ENCODE measurements at places on chromosomes 11 and 22.

GRCh38 chr22:36863979-36864378 lies 3.2 kb downstream of the NCF4 start:
- DNase-seq, result no peak

DNA sequence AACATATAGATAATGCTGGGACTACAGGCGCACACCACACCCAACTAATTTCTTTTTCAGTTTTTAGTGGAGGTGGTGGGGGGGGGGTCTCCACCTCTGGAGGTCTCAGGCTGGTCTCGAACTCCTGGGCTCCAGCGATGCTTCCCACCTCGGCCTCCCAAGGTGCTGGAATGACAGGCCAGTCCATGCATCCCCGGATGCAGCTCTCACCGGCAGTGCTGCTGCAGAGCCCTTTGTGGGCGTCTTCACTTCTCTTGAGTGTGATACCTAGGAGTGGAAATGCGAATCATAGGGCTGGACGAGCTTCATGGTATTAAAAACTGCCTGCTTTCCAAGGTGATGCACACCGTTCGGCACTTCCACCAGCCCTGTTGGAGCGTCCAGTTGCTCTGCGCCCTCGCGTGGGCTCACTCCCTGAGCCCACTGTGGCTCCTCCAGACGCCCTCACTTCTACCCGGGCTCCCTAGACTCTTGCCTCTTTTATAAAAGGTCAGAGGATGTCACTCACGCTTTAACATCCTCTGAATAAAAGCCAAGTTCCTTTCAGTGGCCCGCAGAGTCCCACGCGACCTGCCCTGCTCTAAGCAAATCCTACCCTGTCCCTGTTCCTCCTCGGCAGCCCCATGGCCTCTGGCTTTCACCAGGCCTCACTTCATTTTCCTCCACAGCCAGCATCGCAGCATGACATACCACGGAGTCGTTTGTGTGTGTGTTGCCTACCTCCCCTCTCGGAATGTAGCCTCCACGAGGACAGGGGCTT lies 837 bp upstream of the BID start:
- DNase-seq, result no peak

GRCh38 chr22:17570851-17571631 lies 7.7 kb downstream of the SLC25A18 start:
- DNase-seq, result peak; percentile 46

DNA sequence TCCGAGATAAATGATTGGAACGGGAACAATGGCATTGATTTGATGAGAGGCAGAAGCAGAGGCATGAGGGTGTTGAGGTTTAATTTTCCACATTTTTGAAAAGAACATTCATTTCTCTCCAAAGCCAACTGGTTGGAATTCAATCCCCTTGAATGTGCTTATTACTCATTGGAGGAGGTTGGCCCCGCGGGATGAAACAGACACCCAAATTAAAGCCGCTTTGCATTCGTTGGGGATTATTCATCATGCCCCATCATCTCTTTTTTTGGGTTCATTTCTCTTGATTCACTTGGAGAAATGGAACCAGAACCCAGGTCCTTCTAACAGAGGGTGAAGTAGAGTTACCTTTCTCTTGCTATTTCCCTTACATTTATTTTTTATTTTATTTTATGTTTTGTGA lies 47.6 kb upstream of the PARVG start:
- no peak for DNase-seq

- no peak for DNase-seq
Measured at GRCh38 chr11:33893711-33894397, 2.0 kb upstream of the LMO2 start.

DNA sequence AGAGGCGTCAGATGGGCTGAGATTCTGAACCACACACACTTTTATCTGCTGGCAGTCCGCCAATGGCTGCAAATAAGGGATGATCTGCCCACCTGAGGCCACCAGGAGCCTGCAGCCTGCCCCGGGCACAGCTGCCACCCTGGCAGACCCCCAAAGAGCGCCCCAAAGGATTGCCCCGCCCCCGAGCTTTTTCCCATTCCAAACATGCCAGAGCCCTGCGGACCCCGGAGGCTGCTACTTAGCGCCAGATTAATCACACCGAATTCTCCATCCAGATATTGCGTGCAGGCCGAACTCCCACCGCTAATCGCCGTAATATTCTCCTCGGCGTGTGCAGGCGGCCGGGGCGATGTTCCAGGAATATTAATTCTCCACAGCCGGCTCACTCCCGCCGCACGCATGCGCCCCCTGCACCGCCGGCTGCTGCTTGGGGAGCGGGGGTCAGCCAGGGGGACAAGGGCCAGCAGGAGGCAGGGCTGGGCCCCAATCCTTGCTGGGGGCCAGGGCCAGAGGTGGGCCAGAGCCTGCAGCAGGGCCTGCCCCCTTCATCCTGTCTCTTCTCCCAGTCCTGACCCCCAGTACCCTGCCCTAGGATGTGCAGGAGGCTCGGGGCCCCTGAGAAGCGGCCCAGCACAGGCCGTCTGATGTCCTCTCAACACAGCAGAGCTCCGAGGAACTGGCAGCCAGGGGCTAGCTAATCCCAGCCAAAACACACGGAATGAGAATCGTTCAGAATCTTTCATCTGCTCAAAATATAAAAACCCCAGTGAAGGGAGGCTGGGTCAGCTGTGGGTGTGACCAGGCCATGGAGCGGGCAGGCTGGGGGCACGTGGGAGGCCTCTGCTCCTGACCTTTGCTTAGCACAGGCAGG lies 19.5 kb upstream of the TCF20 start:
- DNase-seq, result no peak

DNA sequence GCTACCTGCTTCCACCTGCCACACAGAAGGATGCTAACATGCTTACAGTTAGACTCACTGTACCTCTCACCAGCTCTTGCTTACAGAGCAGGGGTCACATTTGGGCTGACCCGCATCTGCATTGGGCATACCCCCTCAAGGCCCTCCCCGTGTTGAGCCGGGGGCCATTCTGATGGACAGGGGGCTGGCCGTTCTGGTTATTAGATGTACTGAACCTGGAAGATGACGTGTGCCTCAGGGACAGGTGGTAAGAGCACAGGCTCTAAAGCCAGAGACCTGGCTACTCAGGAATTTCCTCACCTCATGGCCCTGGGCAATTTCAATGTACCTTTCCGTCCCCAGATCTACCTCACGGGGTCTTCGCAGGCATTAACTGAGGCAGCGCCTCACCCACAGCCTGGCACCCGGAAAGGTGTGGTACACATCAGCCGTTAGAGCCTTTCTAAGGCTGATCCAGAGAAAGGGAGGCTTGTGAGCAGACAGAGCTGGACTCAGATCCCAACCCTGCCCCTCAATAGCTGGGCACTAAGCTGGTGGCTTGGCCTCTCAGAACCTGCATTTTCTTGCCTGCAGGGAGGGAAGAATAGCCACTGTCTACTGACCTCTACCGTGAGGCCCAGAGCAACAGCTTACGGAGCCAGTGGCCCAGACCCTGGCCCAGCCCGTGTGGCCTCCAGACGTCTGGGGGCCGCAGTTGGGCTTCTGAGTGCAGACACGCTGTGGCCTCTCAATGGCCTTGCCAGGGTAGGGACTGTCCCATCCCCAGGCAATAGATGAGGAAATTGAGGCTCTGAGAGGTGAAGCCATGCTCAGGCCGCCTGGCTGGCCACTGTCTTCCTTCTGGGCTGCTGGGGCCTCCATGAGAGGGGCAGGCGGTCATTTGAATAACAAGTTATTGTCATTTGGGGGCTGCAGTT lies 100.6 kb downstream of the MORC2 start:
- DNase-seq, result no peak

DNA sequence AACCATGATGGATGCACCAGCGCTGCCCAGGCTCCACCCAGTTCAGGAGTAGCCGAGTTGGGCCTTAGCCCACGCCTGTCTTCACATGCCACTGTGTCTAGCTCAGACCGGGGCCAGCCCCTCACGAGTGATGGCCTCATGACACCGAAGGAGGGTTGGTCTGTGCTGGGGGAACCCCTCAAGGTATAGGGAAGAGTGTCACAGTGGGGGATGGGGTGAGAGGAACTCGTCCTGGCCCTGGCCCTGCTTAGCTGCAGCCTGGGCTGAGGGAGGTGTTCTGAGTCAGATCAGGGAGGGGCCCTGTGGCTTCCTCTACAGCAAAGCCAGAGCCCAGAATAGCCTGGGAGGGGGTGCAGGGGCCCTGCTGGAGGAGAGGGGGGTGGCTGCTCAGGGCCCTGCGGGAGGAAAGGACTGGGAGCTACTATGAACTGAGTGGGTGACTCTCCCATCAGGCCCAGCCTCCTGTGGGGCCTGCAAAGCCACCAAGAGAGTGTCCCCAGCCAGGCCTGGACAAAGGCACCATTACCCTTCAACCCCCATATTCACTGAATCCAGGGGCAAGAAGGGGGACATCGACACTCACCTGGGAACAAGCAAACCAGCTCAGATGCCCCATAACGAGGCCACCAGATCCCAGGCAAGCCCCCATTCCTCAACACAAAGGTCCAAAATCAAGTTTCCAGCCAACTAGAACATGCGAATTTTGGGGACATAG lies 41.2 kb downstream of the IGLL5 start:
- DNase-seq, result no peak

DNA sequence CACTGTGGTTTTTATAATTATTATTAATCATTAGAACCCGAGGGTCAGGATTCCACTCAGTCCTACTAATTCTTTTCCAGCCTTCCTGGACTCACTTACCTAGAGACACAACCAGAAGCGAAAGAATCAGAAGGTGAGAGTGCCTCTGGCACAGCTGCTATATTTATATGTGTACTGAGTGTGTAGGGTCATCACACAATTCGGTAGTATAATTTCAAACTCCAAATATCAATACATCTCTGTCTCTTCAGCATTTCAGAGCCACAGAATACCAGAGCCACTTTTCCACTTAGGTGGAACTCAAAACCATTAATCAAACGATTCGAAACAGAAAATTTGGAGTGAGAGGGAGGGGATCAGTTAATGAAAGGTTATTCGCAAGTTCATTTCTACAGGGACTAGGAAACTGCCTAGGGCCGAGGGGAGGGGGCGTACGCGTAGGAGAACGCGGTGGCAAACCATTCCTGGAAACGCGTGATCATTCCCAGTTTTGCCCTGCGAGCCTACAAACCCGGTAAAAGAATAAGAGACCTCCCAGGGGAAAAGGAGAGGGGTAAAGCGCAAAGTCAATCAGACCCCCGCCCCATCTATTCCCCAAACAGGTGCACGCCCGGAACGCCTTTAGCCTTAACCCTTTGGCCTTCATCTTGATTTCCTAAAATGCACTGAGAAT lies 5.4 kb downstream of the BSX start:
- no peak for DNase-seq

DNA sequence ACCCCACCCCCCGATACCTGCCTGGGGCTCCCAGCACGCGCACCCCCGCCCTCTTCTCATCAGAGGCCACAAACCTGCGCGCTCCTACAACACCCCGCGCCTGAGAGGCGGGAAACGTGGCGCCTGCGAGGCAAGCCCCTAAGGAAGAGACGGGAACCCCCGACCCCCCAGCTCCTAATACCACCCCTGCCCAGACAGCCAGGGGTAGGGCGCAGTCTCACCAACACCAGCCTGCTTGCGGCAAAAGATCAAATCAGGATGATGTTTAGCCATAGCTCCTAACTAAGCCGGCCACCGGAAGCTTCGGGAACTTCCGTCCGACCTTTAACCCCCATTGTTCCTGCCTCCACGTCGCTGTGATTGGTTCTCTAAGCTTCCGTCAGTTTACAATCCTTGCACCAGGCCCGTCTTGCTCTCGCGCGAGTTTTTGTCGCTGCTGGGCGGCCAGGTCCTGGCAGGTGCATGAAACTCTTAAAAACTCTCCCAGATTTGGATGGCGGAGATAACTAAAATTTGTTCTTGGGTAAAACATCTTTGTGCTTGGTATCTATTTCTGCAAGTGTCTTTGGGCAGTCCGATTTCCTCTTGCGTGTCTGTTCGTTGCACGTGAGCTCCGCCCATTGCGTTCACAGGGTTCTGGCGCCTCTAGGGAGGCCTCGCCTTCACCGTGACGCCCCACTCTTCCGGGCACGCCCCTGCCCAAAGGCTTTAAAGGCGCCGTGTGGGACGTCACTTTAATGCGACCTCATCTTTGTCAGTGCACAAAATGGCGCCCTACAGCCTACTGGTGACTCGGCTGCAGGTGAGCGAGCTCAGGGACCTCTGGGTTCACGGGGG lies at the start of the genes ACO2 and PHF5A:
ACO2 (plus strand) TSS at position 737 of the 837 bp plus-strand sequence; CDS start at position 767, 30 bp downstream.
PHF5A (minus strand) TSS at position 312 of the 837 bp plus-strand sequence; CDS start at position 273, 39 bp downstream.
- DNase-seq, result peak; percentile 95

DNA sequence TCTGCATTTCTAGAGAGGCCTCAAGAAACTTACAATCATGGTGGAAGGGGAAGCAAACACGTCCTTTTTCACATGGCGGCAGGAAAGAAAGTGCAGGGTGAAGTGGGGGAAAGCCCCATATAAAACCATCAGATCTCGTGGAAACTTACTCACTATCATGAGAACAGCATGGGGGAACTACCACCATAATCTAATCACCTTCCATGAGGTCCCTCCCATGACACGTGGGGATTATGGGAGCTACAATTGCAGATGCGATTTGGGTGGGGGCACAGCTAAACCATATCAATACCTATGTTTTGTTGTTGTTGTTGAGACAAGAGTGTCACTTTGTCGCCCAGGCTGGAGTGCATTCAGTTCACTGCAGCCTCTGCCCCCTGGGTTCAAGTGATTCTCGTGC lies 29.9 kb downstream of the SFI1 start:
- DNase-seq, result no peak

DNA sequence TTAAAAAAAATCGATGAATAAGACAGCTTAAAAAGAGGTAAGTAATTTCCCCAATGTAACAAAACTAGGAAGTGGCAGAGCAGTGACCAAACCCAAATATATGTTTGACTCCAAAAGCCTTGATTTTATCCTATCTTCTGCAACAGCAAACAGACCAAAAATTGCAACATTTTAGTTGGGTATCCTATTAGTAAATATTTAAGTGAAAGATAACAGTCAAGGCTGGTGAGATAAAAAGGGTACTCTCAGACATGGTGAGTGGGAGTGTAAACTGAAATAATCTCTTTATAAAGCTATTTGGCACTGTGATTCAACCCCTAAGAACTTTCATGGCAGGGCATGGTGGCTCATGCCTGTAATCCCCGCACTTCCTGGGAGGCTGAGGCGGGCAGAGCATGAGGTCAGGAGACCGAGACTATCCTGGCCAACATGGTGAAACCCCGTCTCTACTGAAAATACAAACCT lies 1.9 kb upstream of the RDX start:
- no peak for DNase-seq

GRCh38 chr11:92501066-92501739 lies 276.6 kb downstream of the FAT3 start:
- DNase-seq, result no peak
